Brain pericyte (primary cell): ENCODE measurements at places on chromosomes 13 and 19.

DNA sequence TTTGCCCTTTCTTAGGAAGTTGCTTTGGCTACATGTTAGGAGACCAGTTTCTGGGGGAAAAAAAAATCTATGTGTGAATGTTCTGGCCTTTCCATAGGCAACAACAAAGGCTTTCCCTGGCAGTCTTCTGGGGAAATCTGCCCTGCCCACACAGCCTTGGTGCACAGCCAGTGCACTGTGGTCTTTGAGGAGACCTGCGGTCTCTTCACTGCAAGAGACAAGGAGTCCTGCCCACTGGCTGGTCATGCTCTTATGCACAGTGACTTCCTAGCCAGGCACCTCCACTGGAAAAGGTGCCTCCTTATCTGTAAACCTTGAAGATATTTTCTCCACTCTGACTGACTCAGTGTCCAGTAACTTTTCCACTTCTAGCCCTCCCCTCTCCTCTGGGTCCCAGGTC, 155.1 kb downstream of the SUCLA2 start:
- DNase-seq, result no peak

GRCh38 chr13:68927387-68928026, 1180.1 kb upstream of the ATXN8OS start:
- DNase-seq, result no peak

- no peak for DNase-seq
Observed at GRCh38 chr13:93244141-93244917, 17.7 kb downstream of the GPC6 start.

- DNase-seq, result no peak
Observed at GRCh38 chr13:29591310-29591709, 4.2 kb downstream of the SLC7A1 start.

- no peak for DNase-seq
Observed at GRCh38 chr19:39223703-39224279, 19.7 kb upstream of the SYCN start.

DNA sequence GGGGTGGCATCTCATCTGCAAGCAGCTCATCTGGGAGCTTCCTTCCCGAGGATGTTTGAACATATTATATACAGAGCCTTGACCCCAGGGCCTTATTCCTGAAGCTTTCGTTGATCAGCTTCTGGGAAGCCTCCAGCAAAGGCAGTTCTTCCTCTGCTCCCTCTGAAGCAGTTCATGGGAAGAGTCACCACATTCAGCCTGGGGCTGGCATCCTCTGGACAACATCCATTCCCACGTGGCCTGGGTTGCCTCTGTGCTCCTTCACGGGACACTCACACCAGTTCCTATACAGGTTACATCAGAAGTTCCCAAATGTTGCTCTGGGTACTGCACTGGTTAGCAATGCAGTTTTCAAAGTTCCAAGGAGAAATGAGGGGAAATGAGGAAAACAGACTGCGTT, 29.6 kb downstream of the COL4A2 start:
- no peak for DNase-seq

GRCh38 chr19:42433503-42434260, 6.5 kb upstream of the LIPE start:
- DNase-seq, result no peak

- DNase-seq, result no peak
Observed at GRCh38 chr13:74761801-74762757, 627.9 kb upstream of the KLF12 start.

- DNase-seq, result no peak
Observed at GRCh38 chr19:33879818-33880575, 83.3 kb downstream of the KCTD15 start.

DNA sequence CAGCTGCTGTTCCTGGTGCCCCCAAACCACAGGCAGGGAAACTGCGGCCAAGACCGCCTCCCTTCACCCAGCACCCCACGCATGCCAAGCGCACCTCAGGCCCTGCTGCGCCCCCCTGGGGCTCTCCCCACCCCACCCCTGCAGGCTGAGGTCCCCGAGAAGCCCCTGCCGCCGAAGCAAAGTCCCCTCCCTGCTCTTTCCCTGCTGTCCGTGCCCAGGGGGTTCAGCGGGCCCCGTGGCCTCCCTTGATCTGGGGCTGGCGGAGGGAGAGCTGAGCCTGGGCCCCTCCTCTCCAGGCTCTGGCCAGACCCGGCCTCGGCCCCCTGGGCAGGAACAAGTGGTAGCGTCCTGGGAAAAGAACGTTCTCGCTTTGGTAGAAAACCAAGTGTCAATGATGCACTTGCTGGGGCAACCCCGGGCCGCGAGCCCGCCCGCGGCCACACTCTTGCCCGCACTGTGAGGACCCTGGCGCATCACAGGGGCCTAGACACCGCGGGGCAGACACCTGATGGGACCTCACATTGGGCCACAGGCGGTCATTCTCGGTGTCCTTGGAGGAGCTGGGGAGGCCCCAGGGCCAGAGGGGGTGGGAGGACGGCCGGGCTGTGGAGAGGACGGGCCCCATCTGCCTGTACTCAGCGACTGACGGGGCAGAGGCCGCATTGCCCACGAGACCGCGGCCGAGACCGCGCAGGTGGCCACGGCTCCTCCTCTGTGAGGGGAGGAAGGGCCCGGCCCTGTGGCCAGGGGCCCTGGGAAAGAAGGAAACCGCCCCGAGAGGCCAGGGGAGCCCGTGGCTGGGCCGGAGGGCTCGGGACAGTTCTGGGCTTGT, 29.0 kb downstream of the GPX4 start:
- DNase-seq, result no peak

DNA sequence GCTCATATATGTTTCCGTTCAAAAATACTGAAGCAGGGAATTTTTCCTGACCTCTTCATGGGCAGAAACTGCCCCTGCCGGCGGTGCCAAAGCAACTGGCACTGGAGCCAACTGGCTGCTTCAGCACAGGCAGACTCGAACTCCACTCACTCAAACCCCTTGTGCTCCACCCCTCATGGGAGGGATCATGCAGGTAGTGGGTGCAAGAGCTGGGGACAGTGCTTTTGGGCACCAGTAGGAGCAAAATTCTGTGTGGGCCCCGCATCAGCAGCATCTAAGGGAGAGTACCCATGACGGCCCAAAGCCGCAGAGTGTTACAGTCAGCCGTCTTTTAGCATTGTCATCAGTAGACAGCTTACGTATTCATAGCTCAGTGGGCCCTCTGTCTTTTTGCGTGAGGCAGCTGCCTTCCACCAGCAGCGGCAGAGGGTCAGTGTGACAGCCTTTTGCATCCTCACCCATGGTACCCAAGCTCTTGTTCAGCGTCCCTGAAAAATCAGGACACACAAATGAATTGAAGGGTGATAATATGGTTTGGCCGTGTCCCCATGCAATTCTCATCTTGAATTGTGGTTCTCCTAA, 393.8 kb downstream of the SLITRK6 start:
- no peak for DNase-seq
